ENCODE measurements at places on chromosomes 7 and 10.

- no peak for DNase-seq
Observed at GRCh38 chr10:57675125-57675524, 592.6 kb downstream of the IPMK start.

DNA sequence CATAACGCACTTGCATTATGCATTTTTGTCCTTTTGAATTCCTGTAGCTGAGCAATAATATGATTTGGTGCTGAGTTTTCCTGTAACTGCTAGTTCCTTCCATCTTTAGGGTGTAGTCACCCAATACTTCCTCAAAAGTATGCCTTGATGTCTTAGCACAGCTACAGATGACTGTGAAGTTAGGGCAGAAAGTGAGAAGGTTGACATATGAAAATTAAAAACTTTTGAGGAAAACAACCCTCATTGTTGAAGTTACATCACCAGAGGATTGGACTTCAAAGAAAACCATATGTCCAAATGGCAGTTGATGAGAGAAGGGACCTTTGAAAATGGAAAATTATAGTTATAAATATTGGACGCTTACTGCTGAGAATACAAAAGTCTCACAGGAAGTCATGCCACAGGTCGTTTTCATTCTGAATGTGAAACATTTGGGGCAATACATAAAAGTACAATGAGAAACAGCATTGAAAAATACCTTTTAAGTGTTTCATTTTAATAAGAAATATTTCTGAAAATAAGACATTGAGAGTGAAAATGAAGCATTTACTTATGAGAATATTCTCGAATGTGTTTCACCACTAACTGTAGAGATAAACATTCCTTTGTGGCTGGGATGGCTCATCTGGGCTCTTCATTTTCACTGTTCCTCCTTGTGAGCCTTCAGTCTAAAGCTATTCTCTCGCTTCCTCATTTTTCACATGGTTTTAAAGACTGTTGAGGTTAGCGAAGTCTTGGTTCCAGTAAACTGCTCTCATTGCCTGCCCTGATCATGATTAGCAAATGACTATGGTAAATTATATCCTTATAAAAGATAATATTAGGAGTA lies 61.4 kb upstream of the NME8 start:
- no peak for DNase-seq

GRCh38 chr7:44985900-44986217 lies 7.0 kb upstream of the MYO1G start:
- DNase-seq, result no peak

- no peak for DNase-seq
Observed at GRCh38 chr7:33185786-33186185, 56.4 kb downstream of the BBS9 start.

- no peak for DNase-seq
Observed at GRCh38 chr7:32299133-32299702, 191.0 kb downstream of the LSM5 start.

GRCh38 chr7:141291541-141291940 lies 217.7 kb downstream of the TMEM178B start:
- no peak for DNase-seq

DNA sequence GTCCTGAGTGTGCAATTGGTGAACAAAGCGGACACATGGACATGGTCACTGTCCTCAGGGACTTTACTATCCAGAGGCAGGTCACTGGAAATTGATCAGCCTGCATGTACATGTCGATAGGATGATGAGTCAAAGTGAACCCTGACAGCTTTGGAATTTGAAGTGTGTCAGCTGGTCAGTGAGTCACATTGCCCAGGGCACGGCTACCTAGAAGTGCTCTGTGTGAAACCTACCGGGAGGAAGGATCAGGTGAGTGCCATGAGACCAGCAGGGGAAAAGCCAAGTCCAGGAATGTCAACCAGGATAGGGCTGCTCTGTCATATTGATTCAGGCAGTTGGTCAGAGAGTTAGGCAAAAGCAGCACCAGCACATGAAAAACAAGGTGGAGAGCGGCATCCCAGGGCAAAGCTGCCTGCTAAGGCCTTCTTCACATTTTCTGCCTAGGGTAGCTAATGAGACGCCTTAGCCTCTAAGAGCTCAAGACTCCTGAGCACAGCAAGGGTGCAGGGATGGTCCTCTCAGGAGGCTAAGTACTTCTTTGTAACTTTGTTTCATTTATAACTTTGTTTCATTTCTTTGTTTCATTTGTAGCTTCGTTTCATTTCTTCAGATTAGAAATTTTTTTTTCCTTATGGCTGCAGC lies 19.4 kb upstream of the PDCD4 start:
- no peak for DNase-seq

- no peak for DNase-seq
Observed at GRCh38 chr10:112239347-112239746, 43.9 kb upstream of the TECTB start.

GRCh38 chr10:30413996-30414576 lies 19.9 kb upstream of the MAP3K8 start:
- DNase-seq, result no peak

- no peak for DNase-seq
Observed at GRCh38 chr7:411677-412312, 107.9 kb downstream of the PDGFA start.

- no peak for DNase-seq
Observed at GRCh38 chr10:92688927-92689662, 660 bp upstream of the HHEX start.

- DNase-seq, result no peak
Observed at GRCh38 chr7:42385912-42386311, 148.9 kb upstream of the GLI3 start.

DNA sequence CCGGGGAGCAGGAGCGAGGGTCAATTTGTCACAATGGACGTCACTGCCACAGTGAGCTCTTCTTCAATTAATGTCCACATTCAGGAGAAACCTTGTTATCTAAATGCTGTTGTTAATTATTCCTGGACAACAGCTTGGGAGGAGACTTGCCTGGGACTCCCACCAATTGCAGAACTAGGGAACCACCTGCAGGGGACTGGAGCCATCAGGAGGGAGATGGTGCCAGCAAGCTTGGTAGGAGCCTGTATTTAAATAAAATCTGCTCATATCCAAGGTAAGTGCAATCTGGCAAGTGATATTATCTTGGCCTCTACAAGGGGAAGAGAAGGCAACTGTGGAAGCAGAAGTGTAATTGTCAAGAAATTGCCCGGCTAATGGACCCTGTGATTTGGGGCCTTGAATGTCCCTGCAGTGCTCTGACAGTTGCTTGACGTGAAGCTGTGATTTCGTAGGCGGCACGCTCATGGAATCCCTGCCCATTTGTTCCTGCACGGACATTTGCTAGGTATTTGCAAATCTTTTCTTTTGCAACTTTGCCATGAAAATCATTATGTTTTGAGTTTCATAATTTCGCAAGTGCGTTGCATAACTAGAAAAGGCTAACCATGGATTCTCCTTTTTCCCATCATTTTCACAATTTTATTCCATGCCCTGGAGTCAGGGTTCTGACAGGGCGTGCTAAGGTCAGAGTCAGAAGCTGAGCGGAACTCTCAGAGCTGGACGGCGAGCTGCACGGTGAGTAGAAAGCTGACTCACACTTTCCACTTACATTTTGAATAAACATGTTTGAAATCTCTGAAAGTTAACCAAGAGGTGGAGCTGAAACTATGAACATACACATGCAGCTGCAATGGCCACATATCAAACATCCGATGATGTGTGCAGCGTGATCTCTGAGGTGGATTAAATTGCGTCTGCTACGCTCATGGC lies 84.9 kb upstream of the TCERG1L start:
- no peak for DNase-seq

DNA sequence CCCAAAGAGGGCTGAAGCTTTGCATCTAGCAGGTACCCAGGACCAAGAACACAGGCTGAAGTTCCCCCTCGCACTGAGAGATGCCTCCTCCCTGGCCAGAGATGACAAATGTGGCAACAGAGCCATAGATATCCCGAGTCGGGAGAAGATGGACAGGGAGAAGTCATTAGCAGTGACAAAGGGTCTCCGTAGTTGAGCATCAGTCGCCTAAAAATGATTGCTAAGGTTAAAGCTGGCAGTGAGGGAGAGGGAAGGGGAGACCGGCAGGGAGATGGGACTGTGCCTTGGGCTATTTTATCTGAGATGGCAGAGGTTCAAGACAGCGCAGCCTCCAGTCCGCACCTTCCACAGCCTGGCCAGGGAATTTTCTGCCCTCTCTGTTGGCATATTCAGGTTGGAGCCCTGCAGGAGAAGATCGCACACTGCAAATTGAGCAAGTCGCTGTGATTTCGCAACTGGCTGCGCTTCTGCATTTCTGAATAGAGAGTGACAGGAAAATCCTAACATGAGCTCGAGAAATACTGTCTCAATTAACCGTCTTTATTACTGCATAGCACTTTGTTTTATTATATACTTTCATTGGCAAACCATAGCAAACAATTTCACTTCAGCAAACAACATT lies 238.9 kb upstream of the GPR26 start:
- DNase-seq, result no peak

- no peak for DNase-seq
Observed at GRCh38 chr7:14842523-14842922, 60.0 kb downstream of the DGKB start.

DNA sequence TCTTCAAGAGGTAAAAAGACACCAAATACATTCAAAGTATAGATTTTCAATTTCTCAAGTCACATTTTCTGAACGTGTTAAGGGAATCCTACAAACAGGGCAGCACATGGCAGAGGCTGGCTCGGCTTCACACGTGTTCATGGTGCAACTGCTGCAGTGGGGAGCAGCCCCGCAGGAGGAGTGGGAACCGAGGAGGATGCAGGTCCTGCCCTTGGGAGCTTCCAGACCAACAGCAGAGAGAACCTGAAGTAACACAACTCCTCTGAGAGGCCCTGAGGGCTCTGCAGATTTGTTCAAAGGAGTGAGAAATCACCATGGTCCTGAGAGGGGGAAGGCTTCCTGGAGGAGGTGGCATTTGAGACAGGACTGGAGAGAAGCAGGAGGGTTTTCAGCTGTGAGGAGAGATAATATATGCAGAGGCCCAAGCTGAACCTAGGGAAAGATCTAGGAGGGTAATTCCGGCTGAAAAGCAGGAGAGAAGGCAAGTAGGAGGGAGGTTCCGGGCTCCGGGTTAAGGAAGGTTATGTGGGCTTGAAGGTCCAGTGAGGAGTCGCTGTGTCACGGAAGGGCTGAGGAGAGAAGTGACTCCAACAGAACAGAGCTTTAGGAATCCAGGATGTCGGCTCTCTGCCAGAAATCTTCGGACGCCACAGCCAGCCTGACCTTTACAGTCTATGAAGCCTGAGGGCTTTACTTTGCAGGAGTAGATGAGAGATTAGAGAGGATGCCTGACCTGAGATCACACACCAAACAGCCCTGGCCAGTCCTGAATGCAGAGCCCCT lies 77.5 kb downstream of the GPR26 start:
- DNase-seq, result no peak

Measured in stimulated activated CD8-positive, alpha-beta memory T cell treated with anti-CD3 and anti-CD28 coated beads, Interleukin-15, amount 100 ng/mL, for 24 hours (primary cell).